Astrocyte of the hippocampus (primary cell): ENCODE measurements at places on chromosomes 16 and 17.
A peak's percentile ranks its signal among the peaks of the same experiment; 100 is the strongest.

DNA sequence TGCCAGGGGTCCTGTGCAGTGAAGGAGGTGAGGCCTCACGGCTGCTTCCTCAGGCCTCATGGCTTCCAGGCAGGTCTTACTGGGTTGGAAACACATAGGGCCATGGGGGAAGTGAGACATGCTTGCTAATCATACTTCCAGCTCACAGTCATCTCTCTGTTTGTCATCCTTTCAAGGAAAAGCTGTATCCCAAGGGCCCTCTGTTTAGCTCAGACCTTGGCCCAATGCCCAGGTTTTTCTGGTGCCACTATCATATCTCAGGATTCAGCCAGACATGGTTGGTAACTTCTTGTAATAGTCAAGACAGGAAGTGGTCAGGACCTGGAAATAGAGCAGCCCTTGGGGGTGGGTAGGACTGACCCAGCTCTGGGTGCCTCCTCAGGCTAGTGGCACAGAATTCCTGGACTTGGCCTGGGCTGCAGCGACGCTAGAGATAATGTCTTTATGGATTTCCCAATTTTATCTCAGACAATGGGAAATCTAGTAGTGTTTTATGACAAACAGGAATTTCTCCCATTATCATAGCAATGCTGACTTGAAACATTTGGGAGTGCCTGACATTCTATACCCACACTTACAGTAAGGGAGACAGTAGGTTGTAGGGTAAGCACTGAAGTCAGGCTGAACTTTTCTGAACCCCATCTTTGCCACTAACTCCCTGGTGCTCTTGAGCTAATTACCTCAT is 13.5 kb upstream of the ITGB3 start:
- peak; percentile 92 for DNase-seq

DNA sequence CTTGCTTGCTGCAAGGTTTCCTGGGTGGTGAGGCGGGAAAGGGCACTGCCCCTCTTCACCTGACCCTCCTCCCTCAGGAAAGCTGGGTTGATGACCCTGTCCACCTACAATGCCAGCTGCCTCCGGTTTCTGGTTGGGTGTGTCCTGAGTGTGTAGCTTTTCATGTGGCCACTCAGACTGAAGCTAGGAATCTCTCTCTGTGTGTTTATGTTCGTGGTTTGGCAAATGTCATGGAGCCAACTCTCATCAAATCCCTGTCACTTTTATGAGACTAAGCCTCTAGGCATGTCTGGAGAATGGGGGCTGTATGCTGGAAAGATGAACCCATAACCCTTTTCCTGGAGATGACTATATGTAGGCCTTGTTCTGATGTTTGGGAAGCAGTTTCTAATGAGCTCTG is 17.1 kb downstream of the PLEKHG4 start:
- DNase-seq: peak; percentile 85

GRCh38 chr17:5837055-5837491 is 233.1 kb upstream of the WSCD1 start:
- DNase-seq: peak; percentile 76

DNA sequence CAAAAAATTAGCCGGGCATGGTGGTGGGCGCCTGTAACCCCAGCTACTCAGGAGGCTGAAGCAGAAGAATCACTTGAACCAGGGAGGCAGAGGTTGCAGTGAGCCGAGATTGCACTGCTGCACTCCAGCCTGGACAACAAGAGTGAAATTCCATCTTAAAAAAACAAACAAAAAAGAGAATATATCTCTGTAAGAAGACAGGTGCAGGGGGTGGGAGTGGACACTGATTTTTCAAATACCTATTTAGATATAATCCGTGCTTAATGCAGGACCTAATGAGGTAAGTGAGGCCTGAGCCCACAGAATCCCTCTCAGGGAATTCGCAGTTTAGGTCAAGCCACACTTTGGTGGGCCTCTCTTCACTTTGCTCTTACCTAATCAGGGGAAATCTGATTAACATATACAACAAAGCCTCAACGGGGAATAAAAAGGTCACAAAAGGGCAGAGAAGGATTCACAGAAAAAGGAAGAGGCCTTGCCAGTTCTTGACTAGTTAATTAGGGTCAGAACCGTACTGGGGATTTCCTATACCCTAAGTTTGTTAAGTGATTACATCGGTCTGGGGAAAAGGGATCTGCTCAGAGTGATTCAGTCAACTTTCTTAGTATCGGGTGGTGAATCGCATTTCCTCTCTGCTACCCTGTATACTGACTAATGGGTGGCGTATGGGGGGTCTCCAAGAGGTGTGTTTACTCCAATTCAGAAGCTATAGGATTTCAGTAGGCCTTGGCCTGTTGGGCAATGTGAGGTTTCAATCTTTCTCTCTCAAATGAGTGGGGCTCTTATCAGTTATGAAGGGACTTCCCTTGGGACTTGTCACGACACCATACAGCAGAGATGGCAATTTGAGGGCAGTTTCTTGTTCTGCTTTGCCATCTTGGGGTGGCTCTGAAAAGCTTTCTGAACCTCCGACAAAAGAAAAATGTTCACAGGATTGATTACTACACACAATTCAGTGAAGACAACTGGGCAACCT is 1.9 kb upstream of the NFAT5 start:
- DNase-seq: peak; percentile 9

- no peak for DNase-seq
These were observed 73.4 kb downstream of the MYO1D start for GRCh38 chr17:32803544-32803943.

GRCh38 chr17:5630434-5630833 is 46.1 kb upstream of the NLRP1 start:
- DNase-seq: no peak

- DNase-seq: peak; percentile 91
These were observed 48.9 kb downstream of the VMP1 start for GRCh38 chr17:59756236-59756818.

DNA sequence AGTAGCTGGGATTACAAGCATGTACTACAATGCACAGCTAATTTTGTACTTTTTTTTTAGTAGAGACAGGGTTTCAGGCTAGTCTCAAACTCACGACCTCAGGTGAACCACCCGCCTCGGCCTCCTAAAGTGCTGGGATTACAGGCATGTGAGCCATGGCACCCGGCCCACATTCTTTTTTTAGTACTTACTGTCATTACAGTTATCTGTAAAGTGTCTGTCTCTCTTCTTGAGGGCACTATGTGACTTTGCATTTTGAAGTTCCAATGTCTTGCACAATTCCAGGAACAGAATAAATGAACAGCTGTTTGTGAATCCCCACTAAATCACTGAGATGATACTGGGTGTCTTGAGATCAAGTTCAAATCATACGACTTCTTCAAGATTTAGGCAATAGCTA is 1540.3 kb downstream of the CDH11 start:
- DNase-seq: no peak
